Activated CD4-positive, alpha-beta T cell treated with anti-CD3 and anti-CD28 coated beads for 36 hours (primary cell): ENCODE measurements at places on chromosomes 11 and 22. TPM values are rescaled to one million over a fixed set of nuclear protein-coding genes. Genes with fewer than 3 reads are reported as not detected.
A peak's percentile ranks its signal among the peaks of the same experiment; 100 is the strongest.

DNA sequence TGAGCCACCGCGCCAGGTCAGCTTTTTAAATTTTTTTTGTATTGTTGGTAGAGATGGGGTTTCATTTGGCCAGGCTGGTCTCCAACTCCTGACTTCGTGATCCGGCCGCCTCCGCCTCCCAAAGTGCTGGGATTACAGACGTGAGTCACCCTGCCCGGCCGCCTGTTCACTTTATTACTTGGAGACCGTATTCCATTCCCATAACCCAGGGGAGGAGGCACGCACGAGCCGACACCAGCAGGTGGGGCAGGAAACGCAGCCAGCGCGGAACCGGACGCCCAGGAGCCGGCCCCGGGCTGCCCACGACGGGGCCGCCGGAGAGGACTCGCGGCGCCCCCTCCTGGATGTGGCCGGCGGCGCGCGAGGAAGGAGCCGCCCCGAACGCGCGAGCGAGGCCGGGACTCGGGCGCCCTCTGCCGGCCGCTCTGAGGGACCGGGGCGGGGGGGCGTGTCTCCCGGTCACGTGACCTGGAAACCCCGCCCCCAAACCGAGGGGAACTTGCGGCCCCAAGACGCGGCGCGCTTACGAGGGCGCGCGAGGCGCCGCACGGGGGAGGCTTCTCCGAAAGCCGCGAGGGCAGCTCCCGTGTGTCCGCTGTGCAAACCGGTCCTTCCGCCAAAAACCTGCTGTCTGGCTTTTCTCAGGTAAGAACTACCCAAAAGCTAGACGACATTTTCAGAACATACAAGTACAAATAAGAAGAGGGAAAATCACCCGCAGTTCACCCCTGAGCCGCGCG lies 11.6 kb upstream of the RNH1 start:
- DNase-seq: peak; percentile 94
- H3K36me3 ChIP-seq: peaks cover 9% of the 10 kb centered on the region
- peak overlapping the region; percentile 67 for H3K4me3 ChIP-seq
- H3K4me1 ChIP-seq: peaks cover 3% of the 10 kb centered on the region
- peak overlapping the region; percentile 85 for H3K27ac ChIP-seq

DNA sequence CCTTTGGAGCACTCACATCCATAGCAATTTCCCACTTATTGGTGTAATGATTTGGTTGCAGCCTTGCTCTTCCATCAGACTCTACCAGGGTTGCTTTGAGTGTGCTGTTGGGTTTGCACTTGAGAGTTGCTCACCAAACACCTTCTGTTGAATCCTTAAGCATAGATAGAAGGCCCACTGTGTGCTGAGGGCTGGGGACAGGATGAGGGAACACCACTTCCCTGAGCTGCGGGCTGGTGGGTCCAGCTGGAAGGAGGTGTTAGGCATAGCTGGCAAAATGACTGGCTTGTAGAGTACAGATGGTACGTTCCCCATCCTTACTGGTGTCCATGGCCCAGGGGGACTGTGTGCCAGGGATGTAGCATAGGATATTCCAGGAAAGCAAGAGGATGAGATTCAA lies 3.9 kb downstream of the PRDM11 start:
- peaks cover 6% of the 10 kb centered on the region for H3K27me3 ChIP-seq
- H3K4me1 ChIP-seq: peaks cover 17% of the 10 kb centered on the region
- no peaks in the 10 kb centered on the region for H3K36me3 ChIP-seq
- H3K27ac ChIP-seq: no peak overlapping the region
- no peak overlapping the region for H3K4me3 ChIP-seq
- DNase-seq: no peak

DNA sequence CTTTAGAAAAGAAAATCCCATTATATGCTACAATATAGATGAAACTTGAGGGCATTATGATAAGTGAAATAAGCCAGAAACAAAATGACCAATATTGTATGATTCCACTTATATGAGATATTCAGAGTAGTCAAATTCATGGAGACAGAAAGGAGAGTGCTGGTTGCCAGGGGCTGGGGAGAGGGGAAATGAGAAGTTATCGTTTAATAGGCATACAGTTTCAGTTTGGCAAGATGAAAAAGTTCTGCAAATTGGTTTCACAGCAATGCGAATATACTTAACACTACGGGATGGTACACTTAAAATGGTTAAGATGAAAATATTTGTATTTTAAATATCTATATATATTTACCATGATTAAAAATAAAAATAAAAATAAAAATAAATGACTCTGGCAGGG lies 31.1 kb upstream of the RDX start:
- DNase-seq: no peak
- H3K27me3 ChIP-seq: no peaks in the 10 kb centered on the region
- H3K4me1 ChIP-seq: peaks cover 24% of the 10 kb centered on the region
- peak overlapping the region; percentile 76 for H3K4me3 ChIP-seq

DNA sequence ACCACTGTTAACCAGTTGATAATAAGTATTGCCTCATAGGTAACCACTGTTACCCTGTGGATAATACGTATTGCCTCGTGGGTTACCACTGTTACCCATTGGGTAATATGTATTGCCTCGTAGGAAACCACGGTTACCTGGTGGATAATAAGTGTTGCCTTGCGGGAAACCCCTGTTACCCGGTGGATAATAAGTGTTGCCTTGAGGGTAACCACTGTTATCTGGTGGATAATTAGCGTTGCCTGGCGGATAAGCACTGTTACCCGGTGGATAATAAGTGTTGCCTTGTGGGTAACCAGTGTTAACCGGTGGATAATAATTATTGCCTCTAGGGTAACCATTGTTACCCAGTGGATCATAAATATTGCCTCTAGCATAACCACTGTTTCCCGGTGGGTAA lies 27.3 kb upstream of the NXPE4 start:
- H3K4me3 ChIP-seq: no peak overlapping the region
- no peak overlapping the region for H3K27ac ChIP-seq
- no peaks in the 10 kb centered on the region for H3K4me1 ChIP-seq
- DNase-seq: no peak
- H3K36me3 ChIP-seq: no peaks in the 10 kb centered on the region

The BEST1 gene
- total RNA-seq: 0.65 TPM

GRCh38 chr11:121643479-121644186 lies 190.9 kb upstream of the SORL1-AS1 start:
- peak overlapping the region; percentile 6 for H3K27ac ChIP-seq
- no peaks in the 10 kb centered on the region for H3K4me1 ChIP-seq
- DNase-seq: no peak
- H3K27me3 ChIP-seq: no peaks in the 10 kb centered on the region
- H3K4me3 ChIP-seq: no peak overlapping the region

The ALDH3B2 gene
- not detected for total RNA-seq

The PPP1CA gene
- 199 TPM for total RNA-seq

The TMEM191B gene
- total RNA-seq: 0.72 TPM

- peaks cover 21% of the 10 kb centered on the region for H3K4me1 ChIP-seq
- H3K36me3 ChIP-seq: no peaks in the 10 kb centered on the region
- DNase-seq: peak; percentile 52
- peak within 1 kb of the TSS; percentile 75 for H3K4me3 ChIP-seq
- H3K27ac ChIP-seq: peak within 1 kb of the TSS; percentile 85
Observed at GRCh38 chr11:60951904-60952741, at the start of gene SLC15A3. Gene SLC15A3 (minus strand): TSS chr11:60952176. CDS start chr11:60951551, 625 bp downstream.

DNA sequence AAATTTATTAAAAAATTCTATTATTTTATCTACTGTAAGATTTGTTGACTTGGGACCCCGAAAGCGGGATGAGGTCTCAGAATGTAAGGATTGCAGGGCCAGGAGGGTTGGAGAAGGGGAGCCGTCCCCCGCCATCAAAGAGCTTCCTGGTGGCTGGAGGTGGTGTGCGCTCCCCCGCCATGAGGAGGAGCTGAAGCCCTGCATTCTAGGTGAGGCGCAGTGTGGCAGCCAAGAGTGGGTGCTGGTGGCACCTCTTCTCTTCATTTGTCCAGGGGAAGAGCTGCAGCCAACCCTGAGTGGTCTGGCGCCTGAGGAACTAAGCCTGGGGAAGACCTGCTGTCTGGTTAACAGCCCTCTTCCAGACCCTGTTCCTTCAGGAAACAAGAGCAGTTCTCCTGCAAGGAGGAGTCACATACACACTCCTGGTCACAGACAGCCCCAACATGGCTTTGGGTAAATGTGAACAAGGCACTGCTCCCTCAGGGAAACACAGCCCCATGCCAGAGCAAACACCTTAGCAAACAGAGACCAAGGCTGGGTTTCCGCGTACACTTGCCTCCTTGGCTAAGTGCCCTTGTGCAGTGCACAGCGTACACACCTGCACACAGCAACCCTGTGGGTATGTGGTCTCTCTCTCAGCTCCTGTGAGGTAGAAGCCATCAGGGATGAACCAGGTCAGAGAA lies 17.3 kb downstream of the RTN4RL2 start:
- H3K27ac ChIP-seq: no peak overlapping the region
- H3K4me3 ChIP-seq: no peak overlapping the region
- H3K27me3 ChIP-seq: peaks cover 14% of the 10 kb centered on the region
- peaks cover 30% of the 10 kb centered on the region for H3K4me1 ChIP-seq
- H3K36me3 ChIP-seq: no peaks in the 10 kb centered on the region

The MYO7A gene
- 0.23 TPM for total RNA-seq

The TMEM132A gene
- total RNA-seq: 1.9 TPM

DNA sequence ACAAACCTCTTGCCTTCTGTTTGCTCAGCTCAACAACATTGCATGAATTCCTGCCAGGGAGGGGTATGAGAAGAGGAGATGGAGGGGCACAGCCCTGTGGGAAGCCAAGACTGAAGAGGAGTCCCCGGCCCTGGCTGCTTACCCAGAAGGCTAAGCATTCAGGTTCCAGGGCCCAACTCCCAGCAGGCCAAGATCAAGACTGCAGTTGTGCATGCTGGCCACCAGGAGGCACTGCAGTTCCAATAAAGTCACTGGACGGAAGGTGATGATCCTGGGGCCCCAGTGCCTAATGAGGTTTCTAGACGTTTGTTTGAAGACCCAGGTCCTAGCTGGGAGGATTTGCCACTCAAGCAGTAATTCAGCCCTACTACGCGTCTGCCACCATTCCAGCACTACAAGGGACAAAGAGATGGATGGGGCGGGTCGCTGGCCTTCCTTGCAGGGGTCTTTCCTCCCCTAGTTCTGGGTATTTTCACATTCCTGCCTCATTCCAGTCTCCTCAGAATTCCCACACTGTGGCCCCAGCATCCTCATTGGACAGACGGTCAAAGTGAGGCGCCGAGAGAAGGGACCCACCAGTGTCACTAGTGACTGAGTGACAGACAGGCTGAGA lies 23.6 kb downstream of the ALX4 start:
- H3K27ac ChIP-seq: no peak overlapping the region
- H3K27me3 ChIP-seq: peaks cover 2% of the 10 kb centered on the region
- no peak overlapping the region for H3K4me3 ChIP-seq
- H3K36me3 ChIP-seq: no peaks in the 10 kb centered on the region
- H3K4me1 ChIP-seq: no peaks in the 10 kb centered on the region
- DNase-seq: peak; percentile 80

DNA sequence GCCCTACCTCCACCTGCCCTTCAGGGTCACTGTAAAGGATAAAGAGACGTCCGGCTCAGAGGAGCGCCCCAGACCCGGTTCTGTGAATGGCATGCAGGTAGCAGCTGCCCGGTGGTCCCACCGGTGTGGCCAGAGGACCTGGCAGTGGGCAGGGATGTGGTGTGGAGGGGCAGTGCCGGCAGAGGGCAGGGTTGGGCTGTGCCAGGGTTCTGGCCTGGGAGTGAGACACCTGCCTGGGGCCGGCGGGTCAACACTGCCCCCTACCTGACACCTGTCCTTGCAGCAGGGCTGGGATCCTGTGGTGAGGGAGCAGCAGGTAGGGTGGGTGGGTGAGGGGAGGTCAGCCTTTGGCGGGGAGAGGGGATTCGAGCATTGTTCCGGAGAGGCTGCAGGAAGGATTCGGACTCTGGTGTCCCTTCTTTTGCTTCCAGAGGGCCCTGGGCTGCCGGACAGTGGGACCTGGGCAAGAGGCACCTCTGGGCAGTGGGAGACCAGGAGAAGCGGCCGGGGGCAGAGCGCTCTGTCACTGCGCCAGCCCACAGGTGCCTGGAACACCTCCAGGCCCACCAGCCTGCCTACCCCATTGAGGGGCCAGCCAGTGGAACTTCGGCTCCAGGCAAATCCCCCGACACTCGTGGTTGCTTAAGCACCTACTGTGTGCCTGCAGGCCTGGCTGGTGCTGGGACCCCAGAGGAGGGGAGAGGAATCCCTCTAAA lies 1.6 kb upstream of the PHLDA2 start:
- peak overlapping the region; percentile 61 for H3K4me3 ChIP-seq
- peak; percentile 80 for DNase-seq
- peaks cover 19% of the 10 kb centered on the region for H3K27me3 ChIP-seq
- H3K36me3 ChIP-seq: no peaks in the 10 kb centered on the region

GRCh38 chr11:113436672-113437252 lies 38.4 kb downstream of the DRD2 start:
- H3K27ac ChIP-seq: no peak overlapping the region
- DNase-seq: no peak
- H3K27me3 ChIP-seq: peaks cover 11% of the 10 kb centered on the region
- H3K4me3 ChIP-seq: no peak overlapping the region
- H3K36me3 ChIP-seq: no peaks in the 10 kb centered on the region
- H3K4me1 ChIP-seq: no peaks in the 10 kb centered on the region

- H3K36me3 ChIP-seq: no peaks in the 10 kb centered on the region
- H3K27ac ChIP-seq: no peak overlapping the region
- DNase-seq: no peak
- no peaks in the 10 kb centered on the region for H3K4me1 ChIP-seq
- H3K4me3 ChIP-seq: no peak overlapping the region
Observed at GRCh38 chr22:47281126-47282106, 519.0 kb downstream of the TBC1D22A start.

DNA sequence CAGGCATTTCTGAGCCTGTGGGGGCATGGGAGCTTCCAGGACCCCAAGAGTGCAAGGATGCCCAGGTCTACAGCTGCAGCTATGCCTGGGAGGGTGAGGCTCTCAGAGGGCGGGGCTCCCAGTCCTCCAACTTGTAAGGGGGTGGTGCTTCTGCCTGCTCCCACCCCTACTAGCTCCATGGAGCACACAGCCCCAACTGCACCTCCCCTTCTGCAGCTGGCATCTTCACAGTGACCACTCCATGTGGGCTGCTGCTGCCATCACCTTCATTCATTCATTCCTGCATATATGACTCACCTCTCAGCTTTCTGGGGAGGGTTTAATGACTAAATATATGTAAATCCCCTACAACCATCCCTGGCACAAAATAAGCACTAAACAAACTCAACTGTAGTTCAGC lies 43.8 kb downstream of the CHST1 start:
- no peak overlapping the region for H3K4me3 ChIP-seq
- H3K36me3 ChIP-seq: no peaks in the 10 kb centered on the region
- no peaks in the 10 kb centered on the region for H3K4me1 ChIP-seq
- no peak for DNase-seq

DNA sequence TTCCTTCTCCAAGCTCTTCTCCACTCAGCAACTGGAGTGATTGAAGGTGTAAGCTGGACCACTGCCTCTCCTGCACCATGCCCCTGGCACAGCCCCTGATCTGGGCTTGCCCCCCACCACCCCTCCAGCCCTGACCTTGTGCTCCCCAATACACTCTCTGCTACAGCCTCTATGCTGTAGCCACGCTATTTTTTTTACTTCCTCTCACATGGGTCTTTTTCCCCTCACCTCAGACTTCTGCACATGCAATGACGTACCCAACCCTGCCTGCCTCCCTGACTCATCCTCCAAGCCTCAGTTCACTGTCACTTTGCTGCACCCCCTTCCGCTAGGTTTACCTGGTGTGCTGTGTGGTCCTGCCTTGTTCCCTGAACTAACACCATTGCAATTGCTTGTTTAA lies 9.0 kb downstream of the CSNK2A3 start:
- no peak overlapping the region for H3K4me3 ChIP-seq
- H3K4me1 ChIP-seq: no peaks in the 10 kb centered on the region

GRCh38 chr22:45460288-45461109 lies 42.2 kb upstream of the FBLN1 start:
- H3K36me3 ChIP-seq: no peaks in the 10 kb centered on the region
- no peaks in the 10 kb centered on the region for H3K4me1 ChIP-seq
- DNase-seq: no peak
- peaks cover 6% of the 10 kb centered on the region for H3K27me3 ChIP-seq
